ENCODE measurements at places on chromosomes 5 and 9.

DNA sequence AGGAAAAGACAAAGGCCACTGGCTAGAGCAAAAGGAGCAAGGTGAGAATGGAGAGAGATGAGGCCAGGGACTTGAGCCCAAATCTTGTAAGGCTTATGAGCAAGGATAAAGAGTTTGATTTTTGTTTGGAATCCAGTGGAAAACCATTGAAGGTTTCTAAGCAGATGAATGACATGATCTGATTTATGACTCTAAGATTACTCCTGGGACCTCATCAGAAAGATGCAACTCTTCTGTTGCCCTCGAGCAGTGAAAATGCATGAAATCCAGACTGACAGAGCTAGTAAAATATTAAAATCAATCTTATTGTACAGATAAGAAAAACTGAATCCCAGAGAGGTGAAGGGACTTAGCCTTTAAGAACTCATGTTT, 677 bp downstream of the MFAP3 start:
- no peak for DNase-seq

DNA sequence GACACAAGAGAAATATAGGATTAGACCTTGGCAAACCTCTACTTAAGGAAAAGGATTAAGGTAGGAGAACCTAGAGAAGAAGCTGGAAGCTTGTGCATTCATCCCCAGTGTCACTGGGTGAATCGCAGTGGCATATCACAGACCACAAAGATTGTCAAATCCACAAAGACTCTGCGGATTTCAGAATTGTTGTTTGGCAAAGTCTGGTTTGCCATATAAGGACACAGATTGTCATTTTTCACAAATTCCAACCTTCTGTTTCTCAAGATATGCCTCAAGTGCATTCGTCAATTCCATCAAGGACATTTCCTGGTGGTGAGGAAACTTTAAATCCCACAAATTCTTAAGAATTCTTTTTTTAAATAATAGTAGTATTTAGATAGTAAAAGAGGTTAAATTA, 395.1 kb upstream of the PAPPA start:
- no peak for DNase-seq

DNA sequence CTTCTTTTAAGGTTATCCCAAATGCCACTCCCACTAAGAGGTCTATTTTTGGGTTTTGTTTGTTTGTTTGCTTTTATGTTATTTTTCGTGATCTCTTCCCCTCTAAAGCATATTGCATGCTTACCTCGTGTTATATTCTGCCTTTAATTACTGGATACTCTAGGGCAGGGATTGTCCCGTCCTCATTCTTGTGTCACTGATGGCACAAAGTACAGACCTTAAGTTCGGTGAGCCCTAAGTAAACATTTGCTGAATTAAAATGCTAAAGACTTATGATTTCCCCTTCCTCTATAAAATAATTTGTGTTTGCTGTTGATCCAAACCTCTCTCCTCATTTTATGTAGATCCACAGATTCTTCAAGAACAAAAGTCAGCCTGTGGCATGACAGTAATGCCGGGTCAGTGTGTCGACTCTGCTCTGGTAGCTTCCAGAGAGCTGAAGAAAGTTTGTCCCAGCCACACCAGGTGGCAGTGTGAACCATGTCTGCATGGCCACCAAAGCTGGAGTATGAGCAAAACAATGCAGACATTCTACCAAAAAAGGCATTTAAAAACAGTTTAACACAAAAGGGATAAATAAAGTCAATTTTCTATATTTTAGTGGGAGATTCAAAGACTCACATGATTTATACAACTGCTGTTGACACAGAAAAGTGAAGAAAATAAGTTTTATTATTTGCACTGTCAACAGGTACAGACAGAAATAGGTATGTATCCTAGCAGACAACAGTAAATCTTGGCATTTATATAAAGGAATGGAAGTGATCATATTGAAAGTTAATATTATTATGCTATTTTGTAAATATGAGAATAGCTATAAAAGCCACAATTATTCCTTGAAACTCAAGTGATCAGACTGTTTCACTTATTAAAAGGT, 17.9 kb upstream of the POC5 start:
- no peak for DNase-seq

- no peak for DNase-seq
Observed at GRCh38 chr9:13967438-13967837, 346.5 kb downstream of the NFIB start.

GRCh38 chr5:124583469-124584350, 162.7 kb downstream of the ZNF608 start:
- DNase-seq: peak; percentile 62

DNA sequence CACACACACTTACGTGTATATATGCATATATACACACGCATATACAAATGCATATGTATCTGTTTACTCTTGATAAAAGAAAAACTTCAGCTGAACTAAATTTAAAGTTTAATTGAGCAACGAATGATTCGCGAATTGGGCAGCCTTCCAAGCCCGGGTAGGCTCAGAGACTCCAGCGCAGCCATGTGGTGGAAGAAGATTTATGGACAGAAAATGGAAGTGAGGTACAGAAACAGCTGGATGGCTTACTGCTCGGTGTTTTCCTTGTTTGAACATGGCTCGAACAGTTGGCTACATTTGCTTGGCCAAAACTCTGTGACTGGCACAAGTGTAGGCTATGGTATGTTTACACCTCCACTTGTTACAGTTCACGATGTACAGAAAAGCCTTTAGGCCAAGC, 239.3 kb upstream of the PRDM9 start:
- DNase-seq: no peak

GRCh38 chr5:172705576-172706084, 64.6 kb downstream of the NEURL1B start:
- no peak for DNase-seq

- DNase-seq: no peak
Observed at GRCh38 chr9:105883847-105884246, 189.5 kb downstream of the TMEM38B start.

DNA sequence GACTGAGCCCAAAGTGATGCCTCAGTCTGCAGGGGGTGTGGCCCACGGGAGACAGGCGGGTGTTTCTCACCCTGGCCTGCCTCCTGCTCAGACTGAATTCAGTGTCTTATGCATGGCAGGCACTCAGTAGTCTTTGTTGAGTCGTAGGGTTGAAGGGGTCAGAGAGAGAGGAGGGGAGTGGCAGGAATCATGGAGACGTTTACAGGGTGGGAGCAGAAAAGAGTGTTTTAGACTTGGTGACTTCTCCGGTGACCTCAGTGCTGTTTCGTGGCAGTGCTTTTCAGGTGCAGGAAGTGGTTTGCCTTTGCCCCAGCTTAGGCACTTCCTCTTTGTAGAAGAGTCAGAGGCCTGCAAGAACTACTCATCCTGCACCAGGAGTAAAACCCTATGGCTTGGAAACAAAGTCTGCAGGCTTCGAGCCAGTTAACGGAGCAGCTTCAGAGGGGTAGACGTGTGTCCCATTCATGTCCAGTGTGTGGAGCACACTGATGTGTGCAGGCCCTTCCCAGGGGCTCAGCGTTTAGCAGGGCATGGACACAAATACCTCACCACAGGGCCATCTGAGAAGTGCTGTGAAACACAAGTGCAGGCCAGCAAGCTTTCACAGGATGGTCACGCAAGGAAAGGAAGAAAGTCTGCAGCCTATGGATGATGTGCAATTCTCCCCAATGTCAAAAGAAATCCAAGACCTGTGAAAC, 24.5 kb upstream of the SEMA4D start:
- DNase-seq: peak; percentile 86

GRCh38 chr5:37090123-37090726, 159.0 kb downstream of the CPLANE1 start:
- DNase-seq: no peak

DNA sequence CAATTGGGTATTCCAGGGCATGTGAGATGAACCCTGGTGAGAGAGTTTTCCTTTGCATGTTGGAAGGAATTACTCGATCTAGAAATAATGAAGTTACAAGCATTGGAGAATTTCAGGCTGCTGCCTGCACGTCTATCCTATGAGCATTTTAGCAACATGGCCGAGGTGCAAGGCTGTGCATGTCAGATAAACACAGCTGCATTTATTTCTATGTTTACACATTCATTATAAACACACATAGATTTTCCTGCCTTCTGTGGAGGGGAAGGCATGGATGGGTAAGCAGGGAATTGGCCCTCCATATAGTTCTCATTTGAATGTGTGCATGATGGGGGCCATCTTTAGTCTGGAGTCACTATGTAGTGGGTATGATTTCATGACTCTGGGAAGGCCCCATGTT, 42.3 kb downstream of the AOPEP start:
- no peak for DNase-seq

DNA sequence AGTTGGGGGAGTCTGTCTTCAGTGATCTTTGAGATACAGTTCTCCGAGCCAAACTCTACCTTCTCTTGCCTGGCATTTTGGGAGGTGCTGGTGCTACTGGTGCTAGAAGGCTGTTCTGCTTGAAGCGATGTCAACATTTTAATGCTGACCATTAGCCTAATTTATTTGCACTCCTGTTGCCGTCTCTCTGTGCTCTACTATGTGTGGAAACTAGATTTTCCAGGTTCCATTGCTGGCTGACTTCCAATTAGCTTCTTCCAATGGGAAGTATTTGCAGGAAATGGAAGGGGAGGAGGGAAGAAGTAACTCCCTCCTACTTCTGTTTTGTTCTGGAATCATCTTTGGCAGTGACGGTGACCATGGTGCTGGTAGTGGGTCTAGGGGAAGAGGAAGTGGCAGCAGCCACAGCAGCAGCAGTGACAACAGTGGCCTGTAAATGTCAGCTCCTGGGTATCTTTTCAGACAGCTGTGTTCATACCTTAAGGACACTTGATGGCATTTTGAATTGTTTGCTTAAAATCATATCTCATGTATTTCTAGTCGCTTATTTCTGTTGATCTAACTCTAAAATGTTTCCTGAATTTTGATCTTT, 7.9 kb downstream of the TXNDC8 start:
- no peak for DNase-seq

DNA sequence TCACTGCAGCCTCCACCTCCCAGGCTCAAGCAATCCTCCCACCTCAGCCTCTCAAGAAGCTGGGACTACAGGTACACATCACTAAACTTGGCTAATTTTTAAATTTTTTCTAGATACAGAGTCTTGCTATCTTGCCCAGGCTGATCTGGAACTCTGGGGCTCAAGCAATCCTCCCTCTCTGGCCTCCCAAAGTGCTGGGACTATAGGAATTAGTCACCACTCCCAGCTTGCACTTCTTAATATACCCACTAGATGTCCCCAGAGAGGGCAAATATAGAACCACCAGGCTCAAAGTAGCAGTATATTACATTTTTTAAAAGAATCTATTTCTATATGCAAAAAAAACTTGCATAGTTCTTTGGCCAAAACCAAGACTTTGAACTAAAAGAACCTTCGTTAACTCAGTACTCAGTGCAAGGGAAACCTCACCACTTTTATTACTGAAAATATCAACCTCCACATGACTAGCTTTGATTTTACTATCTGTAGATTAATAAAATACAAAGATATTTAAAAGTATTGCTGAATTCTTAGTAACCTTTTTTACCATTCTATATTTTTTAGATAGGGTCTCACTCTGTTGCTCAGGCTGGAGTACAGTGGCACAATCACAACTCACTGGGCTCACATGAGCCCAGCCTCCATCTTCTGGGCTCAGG, 25.8 kb upstream of the HSD17B3 start:
- peak; percentile 69 for DNase-seq

- DNase-seq: no peak
Observed at GRCh38 chr5:134041570-134042411, 37.0 kb upstream of the VDAC1 start.

DNA sequence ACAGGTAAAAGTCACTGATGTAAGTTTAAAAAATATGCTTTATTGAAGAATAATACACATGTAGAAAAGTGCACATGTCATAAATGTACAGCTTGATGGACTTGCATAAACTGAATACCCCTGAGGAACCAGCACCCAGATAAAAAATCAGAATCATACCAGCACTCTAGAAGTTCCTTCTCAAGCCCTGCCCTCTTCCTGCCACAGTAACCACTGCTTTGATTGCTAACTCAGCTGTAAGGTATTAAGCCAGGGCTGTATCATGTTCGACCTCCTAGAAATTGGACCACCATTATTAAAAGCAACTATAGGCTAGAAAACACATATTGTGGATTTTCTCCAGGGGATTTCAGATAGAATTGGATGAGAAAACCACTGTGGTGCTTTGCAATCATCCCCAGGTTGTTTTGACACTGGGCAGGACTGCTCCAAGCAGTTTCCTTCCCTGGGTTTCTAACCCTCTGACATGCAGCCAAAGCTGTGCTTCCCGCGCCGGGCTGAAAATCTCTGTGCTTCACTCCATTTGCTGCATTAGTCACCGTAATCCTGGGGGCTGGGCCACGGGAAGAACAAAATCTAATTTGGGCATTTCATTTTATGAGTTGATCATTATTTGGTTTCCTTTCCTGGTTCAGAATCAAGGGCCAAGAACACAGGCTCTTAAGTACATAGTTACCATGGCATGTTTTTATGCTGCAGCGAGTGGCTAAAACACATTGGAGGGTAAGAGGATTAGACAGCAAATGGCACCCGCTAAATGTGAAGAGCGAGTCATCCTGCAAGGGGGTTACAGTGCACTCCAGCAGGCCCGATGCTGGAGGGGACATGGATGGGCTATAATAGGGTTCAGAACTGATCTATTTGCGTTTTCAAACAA, 139.4 kb upstream of the IL12B start:
- no peak for DNase-seq

DNA sequence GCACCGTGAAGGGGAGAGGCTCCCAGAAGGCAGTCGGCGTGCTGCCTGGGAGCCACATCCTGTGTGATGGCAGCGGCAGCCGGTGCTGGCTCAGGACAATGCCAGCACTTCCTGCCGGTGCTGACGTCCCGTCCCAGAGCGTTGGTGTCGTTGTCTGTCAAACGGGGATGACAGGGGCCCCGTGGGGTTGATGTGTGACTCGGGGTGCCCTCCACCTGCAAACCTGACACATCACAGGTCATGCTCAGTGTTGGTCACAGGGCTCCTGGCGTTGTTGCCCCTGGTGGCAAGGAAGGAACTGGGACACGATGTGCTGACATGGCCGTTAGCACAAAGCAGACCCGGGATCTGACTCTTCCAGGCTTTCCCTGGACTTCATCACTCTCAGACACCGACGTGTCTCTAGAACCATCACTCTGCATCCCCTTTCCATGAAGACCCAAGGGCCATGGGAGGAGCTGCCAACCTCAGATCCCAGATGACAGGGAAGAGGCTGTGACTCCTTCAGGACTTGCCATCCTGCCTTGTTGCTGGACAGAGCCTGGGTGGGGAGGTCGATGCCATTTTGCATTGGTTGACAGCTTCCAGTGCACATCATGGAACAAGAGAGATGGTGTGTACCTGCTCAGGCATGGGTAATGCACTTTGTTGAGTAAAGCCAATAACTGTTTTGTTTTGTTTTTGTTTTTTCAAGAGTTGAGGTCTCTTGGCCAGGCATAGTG, 21.5 kb downstream of the PLPP7 start:
- DNase-seq: peak; percentile 70

DNA sequence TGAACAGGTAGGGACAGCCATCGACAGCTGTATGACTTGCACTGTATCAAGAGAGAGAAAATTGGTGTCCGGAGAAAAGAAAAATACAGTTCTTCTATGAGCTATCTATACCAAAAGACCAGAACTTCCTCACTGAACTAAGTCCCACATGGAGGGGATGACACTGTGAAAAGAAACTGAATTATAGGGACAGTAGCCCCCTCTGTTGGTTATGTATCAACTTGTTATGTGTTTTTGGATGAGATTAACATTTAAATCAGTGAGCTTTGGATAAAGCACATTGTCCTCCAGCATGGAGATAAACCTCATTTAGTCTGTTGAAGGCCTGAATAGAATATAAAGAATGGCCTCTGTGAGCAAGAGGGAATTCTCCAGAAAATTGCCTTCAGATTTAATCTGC, 176.6 kb upstream of the SH3GL2 start:
- DNase-seq: no peak

GRCh38 chr9:136590821-136591752, 45.2 kb upstream of the NOTCH1 start:
- DNase-seq: no peak

Measured in natural killer cell treated with Interleukin-12 subunit alpha and Interleukin-12 subunit beta and Interleukin-15 and Interleukin-18, amount 100 ng/mL, for 72 hours (primary cell).